Gastrocnemius medialis (tissue), 4 donors: ENCODE measurements at places on chromosomes 1 and 21.

GRCh38 chr1:906600-907420 is 16.9 kb upstream of the SAMD11 start:
- peak; percentile 11 for DNase-seq

- no peak for DNase-seq
Measured at GRCh38 chr1:33392206-33392605, 38.7 kb downstream of the PHC2 start.

GRCh38 chr1:48940962-48941732 is 164.5 kb upstream of the BEND5 start:
- no peak for DNase-seq

DNA sequence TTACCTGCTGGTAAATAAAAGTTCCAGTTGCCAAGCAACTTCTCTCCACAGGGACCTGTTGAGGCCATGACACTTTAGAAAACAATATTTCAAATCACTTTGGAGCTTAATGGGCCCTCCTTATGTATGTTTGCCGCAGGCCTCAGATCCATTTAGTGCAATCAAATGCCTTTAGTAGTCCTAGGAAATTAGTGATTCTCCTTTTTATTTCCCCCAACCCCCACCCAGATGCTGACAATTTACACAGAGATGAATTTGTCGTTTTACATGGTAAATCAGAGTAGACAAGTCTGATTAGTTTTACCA is 83.6 kb downstream of the CLIC4 start:
- DNase-seq: no peak

DNA sequence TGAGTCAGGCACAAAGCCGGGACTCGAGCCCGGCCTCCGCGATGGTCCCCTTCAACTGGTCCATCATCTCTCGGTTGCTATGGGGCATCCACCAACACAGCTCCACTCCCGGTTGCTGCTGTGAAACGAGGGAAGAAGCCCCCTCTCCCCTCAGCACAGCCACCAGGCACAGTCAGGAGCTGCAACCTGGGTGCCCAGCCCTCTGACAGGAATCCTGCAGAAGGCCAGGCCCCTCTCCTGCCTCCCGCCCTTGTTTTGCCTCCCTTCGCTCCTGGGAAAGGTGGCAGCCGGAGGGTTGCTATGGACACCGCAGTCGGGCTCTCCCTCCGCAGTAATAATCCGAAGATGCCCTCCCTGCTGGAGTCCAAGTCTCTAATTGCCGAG is 8.9 kb upstream of the KCNN3 start:
- no peak for DNase-seq

DNA sequence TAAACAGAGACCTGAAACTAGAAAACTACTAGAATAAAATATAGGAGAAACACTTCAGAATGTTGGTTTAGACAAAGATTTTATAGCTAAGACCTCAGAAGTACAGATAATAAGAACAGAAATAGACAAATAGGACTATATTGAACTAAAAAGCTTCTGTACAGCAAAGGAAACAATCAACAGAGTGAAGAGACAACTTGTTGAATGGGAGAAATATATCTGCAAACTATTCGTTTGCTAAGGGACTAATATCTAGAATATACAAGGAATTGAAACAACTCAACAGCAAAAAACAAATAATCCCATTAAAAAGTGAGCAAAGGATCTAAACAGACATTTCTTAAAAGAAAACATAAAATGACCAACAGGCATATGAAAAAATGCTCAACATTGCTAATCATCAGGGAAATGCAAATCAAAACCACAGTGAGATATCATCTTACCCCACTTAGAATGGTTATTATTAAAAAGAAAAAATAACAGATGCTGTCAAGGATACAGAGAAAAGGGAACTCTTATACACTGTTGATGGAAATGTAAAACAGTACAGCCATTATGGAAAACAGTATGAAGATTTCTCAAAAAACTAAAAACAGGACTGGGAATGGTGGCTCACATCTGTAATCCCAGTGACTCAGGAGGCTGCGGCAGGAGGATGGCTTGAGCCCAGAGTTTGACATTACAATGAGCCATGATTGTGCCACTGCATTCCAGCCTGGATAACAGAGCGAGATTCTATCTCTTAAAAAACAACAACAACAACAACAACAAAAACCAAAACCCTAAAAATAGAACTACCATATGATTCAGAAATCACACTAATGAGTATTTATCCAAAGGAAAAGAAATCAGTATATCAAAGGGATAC is 37.3 kb upstream of the ZSWIM5 start:
- DNase-seq: no peak

GRCh38 chr1:54378157-54378873 is 27.9 kb downstream of the SSBP3 start:
- DNase-seq: no peak

- DNase-seq: no peak
Measured at GRCh38 chr1:232810856-232811255, 5.6 kb downstream of the MAP10 start.

DNA sequence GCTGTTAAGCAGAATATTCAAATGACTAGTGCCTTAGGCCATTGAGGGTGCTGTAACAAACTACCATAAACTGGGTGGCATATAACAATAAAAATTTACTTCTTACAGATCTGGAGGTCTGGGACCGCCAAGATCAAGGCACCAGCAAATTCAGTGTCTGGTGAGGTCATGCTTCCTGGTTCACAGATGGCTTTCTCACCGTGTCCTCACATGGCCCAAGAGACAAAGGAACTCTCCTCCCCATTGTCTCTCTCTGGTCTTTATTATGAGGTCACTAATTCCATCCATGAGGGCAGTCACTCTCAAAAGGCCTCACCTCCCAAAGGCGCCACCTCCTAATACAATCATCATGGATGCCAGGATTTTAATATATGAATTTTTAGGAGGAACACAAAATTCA is 127.3 kb downstream of the GABPA start:
- no peak for DNase-seq

DNA sequence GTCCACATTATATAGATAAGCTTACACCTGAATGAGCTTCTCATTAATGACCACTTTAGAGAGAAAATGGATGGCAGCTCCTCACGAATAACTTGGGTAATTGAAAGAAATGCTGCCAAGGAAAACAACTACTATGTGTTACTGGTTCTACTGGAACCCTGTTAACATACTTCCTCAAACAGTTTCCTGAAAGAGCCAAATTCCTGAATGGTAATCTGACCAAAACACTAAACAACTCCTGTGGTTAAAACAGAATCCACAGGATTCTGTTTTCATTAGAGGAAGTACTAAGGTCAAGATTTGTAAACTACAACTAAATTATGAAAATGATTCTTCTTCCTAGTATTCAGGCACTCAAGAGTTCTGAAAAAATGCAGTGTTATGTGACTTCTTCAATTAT is 107.2 kb downstream of the DNM3 start:
- no peak for DNase-seq

DNA sequence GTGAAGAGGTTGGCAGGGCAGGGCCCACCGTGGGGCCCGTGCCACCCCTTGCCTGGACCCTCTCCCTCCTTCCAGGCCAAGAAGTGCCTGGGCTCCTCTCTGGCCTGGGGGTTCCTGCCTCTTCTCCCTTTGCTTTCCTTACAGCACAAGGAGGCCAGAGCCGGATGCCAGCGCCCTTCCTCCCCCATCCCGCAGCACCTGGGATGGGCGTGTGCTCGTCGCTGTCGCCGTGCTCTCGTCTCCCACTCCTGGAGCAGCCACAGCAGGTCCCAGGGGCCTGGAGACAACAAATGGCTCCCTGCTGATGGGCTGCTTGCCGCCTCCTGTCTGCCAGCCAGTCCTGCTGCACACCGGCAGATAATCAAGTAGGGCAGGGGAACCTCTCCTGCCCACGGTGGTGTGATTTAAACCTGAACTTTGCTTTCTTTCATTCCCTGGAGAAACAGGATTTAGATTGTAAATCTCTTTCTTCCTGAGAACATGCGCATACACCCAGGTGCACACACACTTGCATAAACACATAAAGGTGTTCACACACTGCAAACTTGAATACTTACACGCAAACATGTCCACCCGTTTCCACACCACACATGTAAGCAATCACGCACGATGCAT is 50.8 kb upstream of the POU3F1 start:
- DNase-seq: no peak

GRCh38 chr1:242813490-242814091 is 289.1 kb upstream of the PLD5 start:
- no peak for DNase-seq

GRCh38 chr1:204207136-204207616 is 6.6 kb downstream of the GOLT1A start:
- DNase-seq: peak; percentile 34

GRCh38 chr21:28410256-28410655 is 582.4 kb downstream of the LTN1 start:
- no peak for DNase-seq

GRCh38 chr1:32774464-32774808 is 42.7 kb downstream of the YARS1 start:
- no peak for DNase-seq

DNA sequence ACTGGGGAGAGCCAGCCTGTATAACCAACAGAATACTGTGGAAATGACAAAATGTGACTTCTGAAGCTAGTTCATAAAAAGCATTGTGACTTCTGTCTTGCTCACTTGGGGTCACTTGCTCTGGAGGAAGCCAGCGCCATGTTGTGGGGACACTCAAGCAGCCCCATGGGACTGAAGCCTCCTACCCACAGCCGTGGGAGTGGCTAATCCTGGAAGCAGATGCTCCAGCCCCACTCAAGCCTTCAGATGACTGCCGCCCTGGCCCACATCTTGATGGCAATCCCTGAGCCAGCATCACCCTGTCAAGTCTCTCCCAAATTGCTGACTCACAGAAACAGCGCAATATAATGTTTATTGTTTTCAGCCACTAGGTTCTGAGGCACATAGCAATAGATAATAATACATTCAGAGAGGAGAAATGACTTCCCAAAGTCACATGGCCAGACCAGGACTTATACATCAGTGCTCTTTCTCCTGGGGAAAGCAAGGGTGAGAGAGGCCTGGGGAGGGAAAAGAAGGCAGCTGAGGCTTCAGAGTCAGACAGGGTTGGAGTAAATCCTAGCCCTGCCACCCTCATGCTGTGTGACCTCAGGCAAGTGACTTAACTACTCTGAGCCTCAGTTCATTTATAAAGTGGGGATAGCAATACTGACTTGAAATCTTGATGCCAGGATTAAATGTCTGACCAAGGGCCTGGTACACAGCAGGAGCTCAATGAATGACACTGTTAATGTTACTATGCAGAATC is 5.0 kb upstream of the TNFRSF8 start:
- no peak for DNase-seq

- DNase-seq: no peak
Measured at GRCh38 chr21:15240848-15241247, 176.0 kb upstream of the NRIP1 start.

GRCh38 chr1:183466781-183467180 is 5.5 kb upstream of the SMG7 start:
- no peak for DNase-seq

DNA sequence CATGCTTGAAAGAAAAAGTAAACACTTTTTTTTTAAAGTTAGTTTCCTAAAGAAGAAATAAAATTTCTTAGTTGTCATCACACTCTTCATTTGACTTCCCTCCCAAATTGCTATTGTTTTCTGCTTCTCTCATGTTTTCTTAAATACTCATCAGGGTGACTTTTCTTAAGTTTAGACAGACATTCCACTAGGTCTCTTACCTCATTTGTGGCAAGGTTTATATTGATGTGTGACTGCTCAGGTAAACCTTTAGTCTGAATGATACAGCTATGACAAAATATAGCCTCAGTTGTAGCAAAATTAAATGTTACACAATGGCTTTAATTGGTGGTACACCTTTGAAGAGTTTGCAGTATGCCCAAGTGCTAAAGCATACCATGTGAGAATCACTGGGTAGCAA is 78.6 kb downstream of the ATF6 start:
- DNase-seq: no peak

- DNase-seq: no peak
Measured at GRCh38 chr1:169250022-169250421, 117.6 kb downstream of the NME7 start.

GRCh38 chr1:201376464-201377374 is 761 bp downstream of the TNNT2 start:
- DNase-seq: no peak

DNA sequence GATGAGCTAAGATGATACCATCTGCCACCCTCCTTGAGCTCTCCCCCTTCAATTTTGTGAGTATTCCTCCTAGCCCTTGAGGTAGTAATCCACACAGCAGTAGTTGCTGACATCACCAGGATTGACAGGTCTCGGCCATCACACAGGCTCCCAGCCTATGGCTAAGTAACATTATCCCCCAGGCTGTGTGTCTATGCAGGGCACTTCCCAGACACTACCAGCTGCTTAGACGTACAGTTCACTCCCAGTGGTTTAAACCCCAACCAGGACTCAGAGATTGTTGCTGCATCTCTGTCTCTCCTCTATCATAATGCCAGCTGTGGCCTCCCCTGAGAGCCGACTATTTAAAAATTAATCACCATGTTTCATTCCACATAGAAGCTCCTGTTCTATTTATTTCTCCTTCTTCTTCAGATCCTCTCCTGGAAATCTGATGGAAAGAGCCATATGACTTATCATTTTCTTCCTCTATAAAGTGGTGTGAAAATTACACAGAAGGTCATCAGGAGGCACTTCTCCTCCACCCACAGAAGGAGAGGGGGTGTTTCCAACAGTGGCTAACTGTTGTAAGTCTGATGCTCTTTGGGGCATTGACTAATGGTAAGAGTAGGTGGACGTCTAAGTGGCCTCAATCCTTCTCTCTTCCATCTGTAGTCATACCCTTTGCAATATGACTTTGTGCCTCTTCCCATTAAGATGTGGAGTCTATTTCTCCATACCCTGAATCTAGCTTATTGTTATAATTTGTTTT is 396.3 kb downstream of the SETD4 start:
- DNase-seq: no peak

- no peak for DNase-seq
Measured at GRCh38 chr1:156797212-156797871, 19.3 kb downstream of the SH2D2A start.

- DNase-seq: no peak
Measured at GRCh38 chr1:32769524-32770220, 47.5 kb downstream of the YARS1 start.

- no peak for DNase-seq
Measured at GRCh38 chr1:169697755-169698154, 13.7 kb downstream of the SELL start.

DNA sequence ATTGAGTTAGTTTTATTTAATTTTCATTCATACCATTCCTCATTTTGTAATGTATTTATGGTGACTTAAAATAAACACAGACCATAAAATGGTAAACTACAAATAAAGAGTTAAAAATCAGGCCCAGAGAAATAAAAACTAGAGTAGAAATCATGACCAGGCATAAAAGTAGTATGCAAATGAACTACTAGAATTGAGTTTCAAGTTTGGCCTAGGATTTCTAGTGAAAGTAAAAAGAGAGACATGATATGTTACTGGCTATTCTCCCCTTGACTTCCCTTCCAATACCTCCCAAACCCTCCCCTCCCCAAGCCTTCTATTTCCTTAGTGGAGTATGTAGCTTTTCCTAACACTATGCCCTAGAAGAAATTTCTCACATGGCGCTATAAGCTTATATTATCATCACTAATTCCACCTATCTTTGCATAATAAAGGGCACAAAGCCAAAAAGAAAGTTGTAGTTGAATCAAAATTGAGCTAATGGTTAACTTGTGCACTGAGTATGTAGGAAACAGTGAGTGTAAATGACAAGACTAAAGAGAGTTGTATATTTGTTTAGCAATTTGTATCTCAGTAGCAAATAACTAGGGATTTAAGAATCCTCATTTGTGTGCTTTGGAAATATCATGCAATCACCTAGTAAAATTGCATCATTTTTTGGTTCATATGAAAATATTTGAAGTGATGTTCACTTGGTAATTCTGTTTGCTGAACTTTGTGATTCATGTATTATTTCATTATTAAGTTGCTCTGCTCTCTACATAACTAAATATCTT is 29.7 kb upstream of the CDC14A start:
- no peak for DNase-seq
